DMS53 (cell line): ENCODE measurements at places on chromosomes 11 and 22.

DNA sequence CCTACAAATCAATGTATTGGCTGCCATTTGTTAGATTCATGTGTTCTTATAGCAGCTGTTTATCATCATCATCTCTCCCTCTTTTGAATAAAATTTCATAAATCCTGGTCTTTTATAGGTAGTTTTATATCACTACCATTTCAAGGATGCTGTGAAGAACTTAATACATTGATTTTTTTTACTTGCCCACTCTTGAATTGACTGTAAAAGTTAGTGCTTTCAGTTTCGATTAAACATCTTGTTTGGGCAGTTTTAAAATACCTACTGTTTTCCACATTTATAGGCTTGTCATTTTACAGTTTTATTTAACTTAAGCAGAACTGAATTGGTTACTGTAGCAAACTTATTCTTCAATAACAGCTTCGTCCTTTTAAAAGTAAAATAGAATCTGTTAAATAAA lies 59.5 kb downstream of the TTC17 start:
- no peak for DNase-seq

- no peak for DNase-seq
These were observed 136.6 kb downstream of the ME3 start for GRCh38 chr11:86535773-86536172.

DNA sequence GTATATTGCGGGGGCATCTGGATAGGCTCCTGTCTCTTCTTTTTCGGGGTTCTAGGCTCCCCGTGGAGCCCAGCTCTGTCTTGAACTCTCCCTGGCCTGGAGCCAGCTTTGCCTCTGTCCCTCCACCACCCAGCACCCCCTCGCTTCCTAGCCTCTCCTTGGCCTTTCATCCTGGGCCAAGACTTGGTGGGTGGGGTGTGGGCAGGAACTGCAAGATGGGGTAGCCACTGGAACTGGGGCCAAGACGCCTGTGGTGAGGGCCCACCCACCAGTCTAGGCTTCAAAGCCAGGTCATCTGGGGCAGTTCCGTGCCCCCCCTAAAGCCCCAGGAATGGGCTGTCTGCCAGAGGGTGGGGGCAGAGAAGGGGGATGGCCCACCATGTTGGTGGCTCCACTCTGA lies 1.7 kb upstream of the CRYBB1 start:
- DNase-seq = no peak

DNA sequence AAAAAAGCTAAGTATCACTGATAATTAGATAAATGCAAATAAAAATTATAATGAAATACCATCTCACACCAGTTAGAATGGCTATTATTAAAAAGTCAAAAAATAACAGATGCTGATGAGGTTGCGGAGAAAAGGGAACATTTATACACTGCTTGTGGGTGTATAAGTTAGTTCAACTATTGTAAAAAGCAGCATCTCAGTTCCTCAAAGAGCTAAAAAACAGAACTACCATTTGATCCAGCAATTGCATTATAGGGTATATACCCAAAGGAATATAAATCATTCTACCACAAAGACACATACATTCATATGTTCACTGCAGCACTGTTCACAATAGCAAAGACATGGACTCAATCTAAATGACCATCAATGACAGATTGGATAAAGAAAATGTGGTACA lies 120.3 kb upstream of the ZBED5 start:
- DNase-seq = no peak

DNA sequence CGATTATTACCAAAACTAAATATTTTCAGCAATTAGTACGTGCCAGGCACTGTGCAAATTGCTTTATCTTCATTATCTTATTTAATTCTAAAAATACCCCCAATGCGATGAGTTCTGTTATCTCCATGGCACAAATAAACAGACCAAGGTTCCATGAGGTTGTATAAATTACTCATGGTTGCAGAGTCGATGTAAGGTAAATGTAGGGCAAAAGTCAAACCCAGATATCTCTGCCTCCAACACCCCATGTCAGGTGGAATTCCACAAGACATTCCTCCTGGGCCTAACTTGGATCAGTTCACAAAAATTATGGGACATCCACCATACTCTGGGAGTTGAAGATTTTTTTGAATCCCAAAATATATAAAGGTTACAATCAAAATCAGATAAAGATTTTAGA lies 43.7 kb downstream of the ISX start:
- DNase-seq = no peak

DNA sequence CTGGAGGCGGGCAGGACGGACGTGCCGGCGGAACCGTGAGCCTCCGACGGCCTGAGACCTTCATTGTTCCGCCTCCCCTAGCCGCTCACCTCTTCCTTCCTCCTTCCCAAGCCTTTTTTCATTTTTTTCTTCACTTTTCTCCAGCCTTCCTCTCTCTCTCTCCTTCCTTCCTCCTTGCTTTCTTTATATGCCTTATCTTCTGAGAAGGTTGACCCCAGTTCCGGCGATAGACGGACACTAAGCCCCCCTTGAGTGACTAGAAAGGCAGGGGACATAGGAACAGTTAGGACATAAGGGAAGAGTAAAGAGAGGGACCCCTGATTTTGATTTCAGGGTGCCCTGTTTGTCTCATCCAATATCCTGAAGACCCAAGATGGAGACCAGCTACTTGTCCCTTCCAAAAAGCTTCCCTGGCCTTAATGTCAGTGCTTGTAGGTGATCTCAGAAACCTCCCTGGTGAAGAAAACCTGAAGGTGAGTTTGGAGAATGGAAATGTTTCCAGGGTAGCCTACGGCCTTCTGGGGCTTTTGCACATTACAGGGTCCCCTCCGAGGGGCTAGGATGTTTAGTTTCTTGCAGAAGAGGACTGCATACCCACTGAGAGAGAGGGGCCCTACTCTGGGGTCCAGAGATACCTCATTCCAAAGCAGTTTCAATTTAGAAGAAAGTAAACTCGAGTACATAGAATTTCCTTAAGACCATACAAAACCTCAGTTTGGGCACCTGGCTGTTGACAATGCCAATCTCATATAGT lies 3.5 kb downstream of the ADM start:
- DNase-seq = peak; percentile 43

GRCh38 chr22:17119481-17120202 lies 1.5 kb downstream of the TMEM121B start:
- DNase-seq = peak; percentile 38

DNA sequence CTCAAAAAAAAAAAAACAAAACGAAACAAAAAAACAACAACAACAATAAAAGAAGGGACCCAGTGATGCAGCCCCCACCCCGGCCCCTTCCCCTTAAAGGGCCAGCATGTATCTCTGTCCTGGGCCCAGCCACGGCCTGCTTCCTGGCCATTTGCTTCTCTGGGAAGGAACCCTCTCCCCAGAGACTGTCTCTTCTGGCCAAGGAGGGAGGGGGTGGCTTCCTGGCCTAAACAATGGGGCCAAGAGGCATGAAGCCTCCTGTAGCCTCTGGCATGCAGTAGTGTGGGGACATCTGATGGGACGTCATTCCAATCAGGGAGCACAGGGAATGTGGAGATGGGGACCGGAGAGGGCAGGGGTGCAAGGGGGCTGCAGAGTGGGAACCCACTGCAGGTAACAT lies 25.5 kb upstream of the PDGFB start:
- DNase-seq = no peak

DNA sequence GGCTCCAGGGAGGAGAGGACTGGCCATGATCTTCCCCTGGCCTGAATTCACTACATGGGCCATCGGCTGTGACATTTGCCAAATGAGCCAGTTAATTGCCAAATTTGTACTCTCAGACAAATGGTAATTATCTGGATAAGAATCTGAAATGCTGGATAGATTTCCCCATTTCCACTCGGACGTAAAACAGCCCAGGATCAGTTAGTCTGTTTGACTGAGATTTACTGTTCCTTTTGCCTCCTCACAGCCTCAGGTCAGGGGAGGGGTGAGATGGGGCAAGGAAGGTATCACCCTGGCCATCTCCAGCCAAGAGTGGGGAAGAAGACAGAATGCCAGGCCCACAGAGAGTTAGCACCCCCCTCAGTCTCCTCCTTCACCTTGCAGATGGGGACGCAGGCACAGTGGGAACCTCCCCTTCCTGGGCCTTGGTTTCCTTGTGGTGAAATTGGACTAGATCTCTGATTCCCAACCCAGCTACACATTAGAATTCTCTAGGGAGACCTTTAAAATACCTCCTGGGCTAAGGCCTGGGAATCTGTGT lies 5.2 kb downstream of the TRIM29 start:
- no peak for DNase-seq

DNA sequence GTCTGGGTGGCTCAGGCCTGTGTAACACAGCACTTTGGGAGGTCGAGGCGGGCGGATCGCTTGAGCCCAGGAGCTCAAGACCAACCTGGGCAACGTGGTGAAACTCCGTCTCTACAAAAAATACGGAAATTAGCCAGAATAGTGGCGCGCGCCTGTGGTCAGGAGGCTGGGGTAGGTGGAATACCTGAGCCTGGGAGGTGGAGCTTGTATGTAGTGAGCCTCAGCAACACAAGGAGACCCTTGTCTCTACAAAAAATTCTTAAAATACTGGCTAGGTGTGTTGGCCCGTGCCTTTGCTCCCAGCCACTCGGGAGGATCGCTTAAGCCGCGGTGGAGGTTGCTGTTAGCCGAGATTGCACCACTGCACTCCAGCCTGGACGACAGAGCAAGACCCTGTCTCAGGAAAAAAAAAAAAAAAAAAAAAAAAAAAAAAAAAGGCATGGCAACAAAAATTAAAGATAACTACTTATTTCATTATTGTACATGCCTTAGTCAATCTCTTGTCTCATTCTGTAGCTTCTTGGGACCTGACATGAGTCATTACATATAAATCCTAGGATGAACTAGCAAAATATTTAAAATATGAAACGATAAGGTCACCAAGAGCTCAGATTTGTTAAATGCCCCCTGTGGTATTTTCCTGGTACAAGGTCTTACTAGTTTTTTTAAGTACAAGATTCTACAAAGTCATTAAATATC lies 1.1 kb downstream of the TAF1D start:
- DNase-seq = peak; percentile 78

DNA sequence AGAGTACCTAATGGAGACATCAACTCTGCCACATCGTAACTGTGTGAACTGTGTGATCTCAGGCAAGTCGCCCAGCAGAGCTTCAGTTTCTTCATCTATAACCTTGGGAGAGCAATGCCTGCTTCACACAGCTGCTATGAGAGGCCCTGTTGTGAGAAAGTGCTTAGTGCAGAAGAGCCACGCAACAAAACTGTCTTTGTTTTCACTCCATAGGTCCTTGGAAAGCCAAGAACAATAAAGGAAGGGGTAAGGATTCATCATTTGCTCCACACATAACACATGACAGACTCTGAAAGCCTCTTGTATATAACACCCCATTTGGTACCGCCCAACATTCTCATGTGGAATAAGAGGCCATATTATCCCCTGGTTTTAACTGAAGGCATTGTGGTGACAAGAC lies 231.9 kb upstream of the ISX start:
- no peak for DNase-seq

GRCh38 chr11:44179173-44179572 lies 83.7 kb downstream of the EXT2 start:
- DNase-seq = no peak

- DNase-seq = no peak
These were observed 24.2 kb downstream of the GTPBP1 start for GRCh38 chr22:38729946-38730345.

GRCh38 chr11:2302896-2303626 lies 1.2 kb downstream of the TSPAN32 start:
- DNase-seq = no peak

- no peak for DNase-seq
These were observed 50.1 kb upstream of the PHOX2A start for GRCh38 chr11:72293910-72294615.
